Right ventricle myocardium inferior (tissue), 1 donor: ENCODE measurements at places on chromosomes 5 and 9. TPM values are rescaled to one million over a fixed set of nuclear protein-coding genes. Genes with fewer than 3 reads are reported as not detected.

The RAB3C gene
- 0.92 TPM for total RNA-seq

The CCDC69 gene
- 181 TPM for total RNA-seq

The IFNA21 gene
- total RNA-seq: not detected

The SLCO6A1 gene
- total RNA-seq: not detected

The ADGRD2 gene
- not detected for total RNA-seq

The C5 gene
- 1.6 TPM for total RNA-seq

The STKLD1 gene
- 0.27 TPM for total RNA-seq

The OGN gene
- 9.3 TPM for total RNA-seq

The MAMDC2 gene
- total RNA-seq: 10.8 TPM

The LRRC19 gene
- total RNA-seq: not detected

The PCA3 gene
- not detected for total RNA-seq
